ENCODE measurements at places on chromosomes 7 and 10.
A peak's percentile ranks its signal among the peaks of the same experiment; 100 is the strongest.

- peak; percentile 56 for DNase-seq
These were observed 133.9 kb downstream of the MTPAP start for GRCh38 chr10:30215141-30215540.

- DNase-seq = peak; percentile 50
These were observed 22.6 kb upstream of the PDIA4 start for GRCh38 chr7:149050941-149051340.

DNA sequence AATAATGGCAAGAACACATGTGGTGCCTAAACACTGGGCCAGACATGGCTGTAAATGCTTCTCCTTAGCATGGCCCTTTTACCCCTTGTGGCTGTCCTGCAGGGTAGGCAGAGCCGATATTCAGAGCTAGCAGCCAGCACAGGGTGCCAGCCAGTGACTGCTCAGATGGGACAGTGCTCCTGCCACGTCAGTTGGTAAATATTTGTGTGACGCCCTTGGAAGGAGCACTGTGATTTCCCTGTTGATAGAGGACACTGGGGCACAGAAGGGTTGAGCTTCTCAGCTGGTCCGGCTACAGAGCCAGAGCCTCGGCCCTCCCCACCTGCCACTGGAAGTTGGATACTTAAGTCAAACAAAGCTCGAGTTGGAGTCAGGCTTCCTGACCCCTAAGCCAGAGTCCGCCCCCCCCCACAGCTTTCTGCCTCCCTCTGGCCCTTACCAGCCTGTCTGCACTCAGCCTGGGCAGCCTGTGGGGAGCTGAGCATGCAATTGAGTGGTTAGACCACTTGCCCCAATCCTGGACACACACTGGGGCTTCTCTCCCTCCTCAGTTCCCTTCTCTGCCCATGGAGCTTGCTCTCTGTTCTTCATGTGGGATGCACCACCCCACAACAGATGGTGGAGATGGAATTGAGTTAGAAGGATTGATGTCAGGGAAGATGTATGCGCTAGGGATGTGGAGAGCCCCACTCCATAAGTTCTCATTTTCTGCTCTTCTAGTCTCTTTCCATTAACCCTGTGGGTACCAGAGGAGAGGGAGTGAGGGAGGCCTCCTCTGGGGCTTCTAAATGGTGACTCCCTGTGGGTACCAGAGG, 350.8 kb downstream of the PLXNA4 start:
- no peak for DNase-seq

- peak; percentile 50 for DNase-seq
These were observed at the start of gene BCL7B for GRCh38 chr7:73557397-73558257. BCL7B (minus strand) TSS chr7:73557690; CDS start chr7:73557578, 112 bp downstream.

- DNase-seq = no peak
These were observed 15.8 kb downstream of the ASZ1 start for GRCh38 chr7:117411539-117411938.

DNA sequence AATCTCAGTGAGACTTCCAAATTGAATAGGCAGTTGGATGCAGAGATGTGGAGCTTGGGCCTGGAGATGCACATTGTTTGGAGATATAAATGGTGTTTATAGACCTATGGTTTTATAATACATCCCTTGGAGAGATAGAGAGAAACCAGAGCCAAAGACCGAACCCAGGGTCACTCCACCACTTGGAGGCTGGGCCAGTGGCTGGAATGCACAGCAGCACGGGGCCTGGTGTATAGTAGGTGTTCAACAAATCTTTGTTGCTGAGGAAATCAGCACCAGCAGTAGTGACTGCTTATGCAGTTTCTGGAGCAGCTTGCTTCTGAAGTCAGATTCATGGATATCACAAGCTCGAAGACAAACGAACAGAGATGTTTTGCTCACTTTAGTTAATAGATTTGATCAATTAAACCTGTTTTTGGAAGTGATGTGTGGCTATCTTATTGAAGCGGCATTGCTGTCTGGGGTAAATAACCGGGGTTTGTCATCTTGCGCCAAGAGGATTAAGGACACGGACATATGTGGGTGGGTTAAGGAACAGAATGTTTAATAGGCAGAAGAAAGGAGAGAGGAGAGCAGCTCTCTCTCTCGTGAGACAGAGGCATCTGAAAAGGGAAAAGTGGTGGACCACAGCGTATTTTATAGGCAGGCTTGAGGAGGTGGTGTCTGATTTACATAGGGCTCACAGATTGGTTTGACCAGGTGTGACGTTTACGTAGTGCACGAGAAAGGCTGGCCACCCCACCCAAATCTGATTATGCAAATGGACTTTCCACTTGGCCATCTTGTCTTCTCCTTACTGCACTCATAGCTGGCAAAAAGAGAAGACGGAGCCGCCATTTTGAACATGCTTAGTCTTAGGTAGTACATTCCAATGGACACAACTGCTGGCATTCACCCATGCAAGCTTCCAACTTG, 11.1 kb downstream of the RBP4 start:
- no peak for DNase-seq

DNA sequence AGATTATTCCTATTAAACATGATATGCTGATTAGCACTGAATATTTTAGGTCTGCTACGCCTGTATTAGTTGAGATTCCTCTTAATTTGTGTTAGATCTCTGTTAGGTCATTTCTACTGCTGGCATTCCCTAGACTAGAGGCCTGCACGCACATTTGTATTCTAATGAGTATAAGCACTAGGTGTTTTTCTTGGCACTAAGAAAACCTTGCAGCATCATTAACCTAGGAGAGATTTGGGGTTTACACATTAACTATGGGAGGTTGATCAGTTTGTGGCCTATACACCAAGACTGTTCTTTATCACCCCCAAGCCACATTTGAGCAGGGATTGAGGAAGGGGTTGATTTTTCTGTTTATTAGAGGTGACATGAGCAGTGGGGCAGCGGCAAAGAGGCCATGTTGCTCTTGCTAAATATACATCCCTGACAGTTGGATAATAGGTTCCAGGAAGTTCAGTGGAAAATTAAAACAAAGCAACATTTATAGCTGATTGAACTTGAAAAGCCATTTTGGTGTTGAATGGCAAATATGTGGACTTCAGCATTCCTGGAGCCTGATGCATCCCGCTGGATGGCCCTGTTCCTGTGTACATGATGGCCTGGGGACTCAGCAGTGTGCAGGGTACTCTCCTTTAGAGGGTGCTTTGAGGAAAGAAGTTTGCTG, 65.2 kb downstream of the GBF1 start:
- peak; percentile 66 for DNase-seq

DNA sequence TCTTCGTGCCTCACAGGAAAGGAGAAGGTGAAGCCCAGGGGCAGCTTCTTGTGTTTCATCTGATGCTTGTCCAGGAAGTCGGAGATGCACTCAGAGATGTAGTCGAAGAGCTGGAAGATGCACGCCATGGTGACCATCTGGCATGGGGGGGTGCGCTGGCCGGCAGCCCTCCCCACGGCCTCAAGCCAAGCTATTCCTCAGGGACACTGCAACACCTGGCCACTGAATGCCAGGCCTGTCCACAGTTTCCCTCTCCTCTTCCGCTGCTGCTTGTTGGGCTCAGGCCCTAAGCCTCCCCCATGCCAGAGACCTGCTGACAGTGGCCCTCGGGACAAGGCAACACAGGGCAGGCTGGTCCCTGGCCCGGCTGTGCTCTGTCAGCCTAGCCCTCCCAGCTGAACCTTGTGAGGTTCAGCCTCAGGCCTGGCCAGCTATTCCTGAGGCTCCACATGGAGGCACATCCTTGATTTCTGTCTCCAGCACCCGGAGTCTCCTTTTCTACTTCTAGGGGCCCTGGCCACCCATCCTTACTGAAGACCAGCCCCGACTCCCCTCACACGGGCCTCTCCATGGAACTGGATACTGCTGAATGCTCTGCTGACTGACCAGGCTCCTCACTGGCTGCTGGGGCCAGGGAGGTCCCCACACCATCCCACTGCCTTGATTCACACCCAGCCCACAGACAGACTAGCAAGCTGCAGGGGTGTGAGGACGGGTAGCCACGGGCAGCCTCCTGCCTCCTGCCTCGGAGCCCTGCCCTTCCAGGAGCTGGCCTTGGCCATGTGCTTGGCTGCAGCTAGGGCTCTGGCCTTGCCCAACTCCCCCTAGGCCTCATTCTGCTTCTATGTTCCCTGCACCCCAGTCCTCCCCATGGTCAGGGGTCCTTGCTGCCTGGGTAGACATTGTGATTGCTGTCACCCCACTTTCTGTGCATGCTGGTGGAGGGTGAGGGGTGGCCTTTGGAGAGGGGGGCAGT, 10.1 kb upstream of the MYL7 start:
- no peak for DNase-seq

GRCh38 chr7:116691664-116692063, 19.7 kb downstream of the MET start:
- no peak for DNase-seq

- no peak for DNase-seq
These were observed 164.3 kb downstream of the BUB3 start for GRCh38 chr10:123318516-123318915.

DNA sequence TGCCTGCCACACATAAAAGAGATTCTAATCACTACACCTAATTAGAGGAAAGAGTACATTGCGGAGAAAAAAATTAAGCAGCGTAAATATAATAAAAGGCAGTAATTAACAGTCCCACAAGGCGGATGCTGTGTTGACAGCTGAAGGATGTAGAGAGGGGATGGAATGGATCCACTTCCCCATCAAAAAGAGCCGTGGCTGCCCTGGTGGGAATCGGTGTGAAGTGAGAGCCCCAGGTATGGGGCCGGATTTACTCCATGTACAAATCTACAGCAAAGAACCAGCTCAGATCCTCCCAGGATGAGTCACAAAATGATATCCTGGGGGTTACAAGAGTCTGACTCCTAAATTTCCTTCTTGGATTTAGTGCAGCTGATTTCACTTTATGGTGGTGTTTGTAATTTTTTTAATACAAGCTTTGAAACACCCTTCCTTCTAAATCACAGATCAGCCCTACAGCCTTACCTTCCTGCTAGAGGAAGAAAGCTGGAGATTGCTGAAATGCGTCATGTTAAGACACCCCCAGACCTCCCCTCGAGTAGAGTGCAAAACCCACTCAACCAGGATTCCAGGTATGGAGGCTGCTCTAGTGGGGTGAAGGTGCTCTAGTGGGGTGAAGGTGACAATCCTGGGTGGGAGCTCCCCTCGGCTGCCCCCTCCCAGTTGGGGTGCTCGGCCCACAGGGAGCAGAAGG, 398.4 kb downstream of the PLXNA4 start:
- no peak for DNase-seq

DNA sequence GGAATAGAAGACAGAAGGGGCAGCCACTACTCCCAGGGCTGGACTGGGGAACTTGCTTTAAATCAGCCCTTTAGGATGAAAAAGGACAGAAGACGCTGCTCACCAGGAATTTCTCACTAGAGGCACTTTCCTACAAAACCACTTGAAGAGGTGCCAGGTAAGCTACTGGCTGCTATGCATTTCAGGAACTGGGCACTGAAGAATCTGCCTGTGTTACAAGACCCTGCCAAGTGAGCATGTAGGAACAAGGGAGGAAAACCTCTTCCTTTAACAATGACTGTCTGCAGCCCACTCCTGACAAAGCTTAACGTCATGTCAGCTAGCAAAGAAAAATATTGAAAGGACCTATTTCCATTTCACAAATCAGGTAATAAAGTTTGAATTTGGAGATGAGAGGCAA, 5.8 kb upstream of the AGMO start:
- no peak for DNase-seq

- DNase-seq = peak; percentile 98
These were observed at the start of gene AKR1E2 for GRCh38 chr10:4825868-4826791. AKR1E2 (plus strand) TSS chr10:4826207; CDS start chr10:4826325, 118 bp downstream.

DNA sequence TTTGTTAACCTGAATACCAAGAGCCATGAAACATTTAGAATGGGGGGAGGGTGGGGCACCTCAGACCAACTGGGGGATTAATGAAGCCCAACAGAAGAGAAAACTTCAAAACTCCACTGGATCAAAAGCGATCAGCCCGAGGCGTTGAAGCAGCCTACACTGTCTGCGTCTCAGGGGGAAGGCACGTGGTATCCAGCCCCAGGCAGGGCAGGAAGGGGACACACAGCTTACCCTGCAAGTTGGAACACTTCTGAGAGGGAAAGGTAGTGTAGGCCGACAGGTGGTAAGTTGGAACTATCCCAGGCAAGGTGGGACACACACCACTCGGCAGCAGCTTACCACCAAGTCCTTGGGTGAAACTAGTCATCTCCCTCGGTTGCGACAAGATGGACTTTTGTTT, 102.9 kb downstream of the TAX1BP1 start:
- no peak for DNase-seq

GRCh38 chr7:134712196-134712595, 65.5 kb downstream of the BPGM start:
- peak; percentile 72 for DNase-seq

DNA sequence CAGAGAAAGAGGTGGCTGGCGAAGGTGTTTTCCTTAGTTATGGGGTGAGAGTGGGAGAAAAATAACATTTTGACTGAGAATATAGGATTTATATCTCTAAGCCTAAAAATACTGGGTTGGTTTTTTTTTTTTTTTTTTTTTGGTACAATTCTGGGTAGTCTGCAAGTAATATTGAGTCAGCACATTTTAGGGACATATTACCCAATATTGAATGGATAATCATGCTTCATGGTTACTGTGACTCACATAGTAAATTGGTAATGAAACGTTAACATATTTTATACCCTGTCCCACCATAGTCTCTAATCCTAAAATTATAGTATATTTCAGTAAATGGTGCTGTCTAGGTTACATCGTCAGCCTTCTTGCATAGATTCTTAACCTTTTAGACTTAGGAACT, 91.4 kb downstream of the TPST1 start:
- DNase-seq = peak; percentile 81

DNA sequence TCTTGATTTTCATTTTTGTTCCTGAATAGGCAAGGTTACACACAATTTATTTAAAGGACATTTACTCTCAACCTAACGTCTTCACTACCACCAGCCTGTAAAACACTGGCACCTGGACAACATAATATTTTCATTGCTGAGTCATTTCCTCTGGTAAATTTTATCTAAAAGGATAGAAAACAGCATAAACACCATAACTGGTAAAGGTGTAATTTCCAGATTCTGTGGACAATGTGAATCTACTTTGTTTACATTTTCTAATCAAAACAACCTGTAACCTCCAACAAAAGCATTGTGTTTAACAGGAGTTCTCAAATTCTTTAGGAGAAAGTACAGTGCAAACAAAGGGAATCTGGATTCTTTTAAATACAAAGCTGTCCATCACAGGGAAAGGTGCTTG, 472.0 kb upstream of the AKR1E2 start:
- peak; percentile 62 for DNase-seq

DNA sequence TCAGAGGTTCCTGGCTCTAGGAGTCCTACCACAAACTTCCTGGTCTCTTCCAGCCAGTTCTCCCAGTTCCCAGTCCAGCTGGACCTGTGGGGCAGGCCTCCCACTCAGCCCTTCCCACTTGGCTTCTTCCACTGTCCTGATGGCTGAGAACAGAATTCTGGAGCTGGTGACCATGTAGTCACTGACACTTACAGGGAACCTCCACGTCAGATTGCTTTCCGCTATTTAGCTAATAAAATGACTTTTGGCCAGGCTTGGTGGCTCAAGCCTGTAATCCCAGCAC, 63.5 kb upstream of the ZRANB1 start:
- no peak for DNase-seq

- no peak for DNase-seq
These were observed 30.8 kb downstream of the FKBP6 start for GRCh38 chr7:73358590-73359275.

- DNase-seq = no peak
These were observed 124.4 kb downstream of the DOCK4 start for GRCh38 chr7:112081778-112082177.
